ENCODE measurements at places on chromosomes 3 and 15. TPM values are rescaled to one million over a fixed set of nuclear protein-coding genes. Genes with fewer than 3 reads are reported as not detected.

SMCO1 gene
- not detected for total RNA-seq

GRCh38 chr15:63752979-63753378, 80.8 kb downstream of the HERC1 start:
- H3K36me3 ChIP-seq, result peaks cover 14% of the 10 kb centered on the region
- DNase-seq, result no peak
- no peaks in the 10 kb centered on the region for H3K27me3 ChIP-seq
- no peak overlapping the region for H3K27ac ChIP-seq
- H3K4me1 ChIP-seq, result peaks cover 8% of the 10 kb centered on the region

DNA sequence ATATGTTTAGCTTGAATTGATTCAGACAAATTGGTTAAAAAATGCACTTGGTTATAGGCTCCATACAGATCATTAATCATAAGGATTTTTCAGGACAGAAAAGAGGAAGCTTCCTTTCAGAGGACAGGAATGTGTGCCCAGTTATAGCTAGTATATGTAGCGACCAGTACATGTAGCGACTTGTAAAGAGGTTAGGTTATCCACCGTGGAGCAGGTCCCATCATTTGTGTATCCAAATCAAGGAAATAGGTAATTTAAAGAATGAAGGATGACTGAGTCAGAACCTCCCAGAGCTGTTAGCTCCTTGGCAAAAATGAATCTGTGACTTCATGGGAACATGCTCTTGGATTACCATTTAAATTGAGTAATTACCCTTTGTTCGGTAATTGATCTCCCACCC, 15.8 kb upstream of the P2RY12 start:
- no peak overlapping the region for H3K4me3 ChIP-seq
- H3K27ac ChIP-seq, result no peak overlapping the region
- peaks cover 8% of the 10 kb centered on the region for H3K27me3 ChIP-seq
- no peaks in the 10 kb centered on the region for H3K36me3 ChIP-seq
- no peak for DNase-seq

- no peaks in the 10 kb centered on the region for H3K36me3 ChIP-seq
- no peak overlapping the region for H3K27ac ChIP-seq
- no peaks in the 10 kb centered on the region for H3K4me1 ChIP-seq
- no peak overlapping the region for H3K4me3 ChIP-seq
- H3K27me3 ChIP-seq, result peaks cover 11% of the 10 kb centered on the region
These were observed 94.3 kb upstream of the PFN2 start for GRCh38 chr3:150064971-150065370.

DNA sequence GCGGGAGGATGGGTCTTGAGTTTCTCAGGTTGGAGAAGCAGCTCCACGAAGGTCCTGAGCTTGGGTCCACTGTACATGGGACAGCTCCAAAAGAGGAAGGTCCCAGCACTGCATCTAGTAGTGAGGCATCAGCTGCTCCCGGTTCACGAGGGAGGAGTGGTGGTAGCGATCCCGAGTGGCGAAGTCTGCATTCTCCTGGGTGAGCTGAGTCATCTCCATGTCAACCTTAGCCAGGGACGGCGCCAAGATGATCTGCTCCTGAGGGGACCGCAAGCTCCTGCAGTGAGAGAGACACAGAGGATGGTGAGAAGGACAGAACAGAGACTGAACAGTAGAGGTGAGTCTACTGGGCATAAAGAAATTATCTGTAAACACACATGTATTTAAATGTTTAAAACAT, 28.0 kb upstream of the HEG1 start:
- no peak overlapping the region for H3K4me3 ChIP-seq
- H3K4me1 ChIP-seq, result peaks cover 12% of the 10 kb centered on the region
- H3K36me3 ChIP-seq, result no peaks in the 10 kb centered on the region
- H3K27me3 ChIP-seq, result peaks cover 23% of the 10 kb centered on the region
- H3K27ac ChIP-seq, result no peak overlapping the region
- DNase-seq, result no peak

All from activated CD4-positive, alpha-beta T cell treated with anti-CD3 and anti-CD28 coated beads, Interleukin-2, amount 10 ng/mL, durations not matched to agents 24 days and 14 days (primary cell).